ENCODE measurements at places on chromosomes 16 and 17. TPM values are rescaled to one million over a fixed set of nuclear protein-coding genes. Genes with fewer than 3 reads are reported as not detected.
A peak's percentile ranks its signal among the peaks of the same experiment; 100 is the strongest.

- DNase-seq = no peak
These were observed 82.3 kb downstream of the GNAO1 start for GRCh38 chr16:56273615-56274014.

GRCh38 chr16:63200940-63201339, 1164.7 kb upstream of the CDH8 start:
- no peak for DNase-seq

DNA sequence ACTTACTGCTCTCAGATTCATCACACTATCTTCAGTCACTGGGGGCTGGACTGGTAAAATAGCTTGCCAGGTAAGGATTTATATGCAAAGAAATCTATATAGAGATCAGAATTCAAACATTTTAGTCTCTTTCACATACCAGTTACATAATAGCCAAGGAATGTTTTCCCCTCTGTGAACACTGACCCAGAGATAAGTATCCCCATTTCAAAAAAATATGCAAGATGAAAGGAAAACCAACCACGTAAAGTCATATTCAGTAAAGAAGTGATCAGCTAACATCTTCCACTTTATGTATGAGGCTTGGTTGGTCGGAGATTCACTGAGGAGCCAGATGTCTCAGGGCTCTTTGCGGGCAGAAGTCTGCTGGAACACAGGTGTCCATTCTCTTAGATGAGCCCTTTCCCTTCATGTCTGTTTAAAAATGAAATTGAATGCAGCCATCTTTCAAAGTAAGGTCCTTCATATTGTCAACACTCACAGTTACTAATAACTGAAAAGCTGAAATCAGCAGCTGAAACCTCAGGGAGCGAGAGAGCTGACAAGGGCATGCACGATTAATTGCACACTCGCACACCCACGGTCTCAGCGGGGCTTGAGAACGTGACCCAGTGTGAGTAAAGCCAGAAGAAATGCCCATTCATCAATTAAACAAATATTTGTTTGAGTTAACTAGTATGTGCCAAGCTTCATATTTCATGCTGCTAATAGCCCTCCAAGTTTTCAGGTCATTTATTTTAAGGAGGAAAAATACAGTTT, 161.2 kb downstream of the MRTFB start:
- DNase-seq = no peak

- DNase-seq = no peak
These were observed 78.9 kb upstream of the LHX1 start for GRCh38 chr17:36858119-36859002.

The PRDM7 gene
- not detected for total RNA-seq

The HS3ST6 gene
- 0.38 TPM for total RNA-seq

The CACNG3 gene
- under 0.01 TPM for total RNA-seq

The IRX3 gene
- total RNA-seq = 0.85 TPM

- no peak for DNase-seq
These were observed 101.6 kb downstream of the MSI2 start for GRCh38 chr17:57357830-57358430.

GRCh38 chr17:28151001-28151400, 108.5 kb downstream of the NLK start:
- DNase-seq = peak; percentile 66

The SLC52A1 gene
- total RNA-seq = 0.80 TPM

DNA sequence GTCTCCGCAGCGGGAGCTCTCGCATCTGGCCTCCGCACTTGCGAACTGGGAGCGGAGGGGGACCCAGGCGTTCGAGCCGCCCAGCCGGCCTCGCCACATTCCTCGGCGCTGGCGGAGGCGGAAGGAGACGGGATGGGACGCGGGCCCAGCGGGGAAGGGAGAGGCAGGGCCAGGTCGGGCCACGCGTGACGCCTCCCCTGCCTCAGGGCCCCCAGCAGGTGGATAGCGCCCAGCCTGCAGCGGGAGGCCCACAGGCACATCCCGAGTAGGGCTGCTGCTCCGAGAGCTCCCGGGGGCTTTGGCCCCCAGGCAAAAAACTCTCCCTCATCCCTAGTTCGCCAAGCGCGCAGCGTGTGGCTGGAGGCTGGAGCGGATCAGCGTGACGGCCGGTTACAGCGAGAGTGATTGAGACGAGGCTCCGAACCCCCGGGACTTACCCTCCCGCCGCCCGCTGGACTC, 800 bp downstream of the PLEKHH3 start:
- no peak for DNase-seq

DNA sequence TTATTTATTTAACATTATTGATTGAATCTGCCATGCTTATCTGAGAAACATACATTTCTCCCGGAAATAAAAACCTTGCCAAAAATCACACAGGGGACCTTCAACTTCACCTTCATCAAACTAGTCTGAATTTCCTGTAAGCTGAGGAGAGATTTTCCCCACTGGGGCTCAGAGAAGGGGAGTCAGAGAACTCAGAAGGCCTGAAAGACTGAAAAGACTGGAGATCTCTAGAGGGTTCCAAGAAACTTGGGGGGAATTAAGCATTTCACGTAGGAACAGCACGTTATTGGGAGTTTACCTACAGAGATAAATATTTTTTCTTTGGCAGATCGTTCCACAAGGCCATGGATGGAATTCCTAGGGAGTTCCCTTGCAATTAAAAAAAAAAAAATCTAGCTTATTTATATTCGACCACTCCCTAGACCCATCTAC, 528 bp upstream of the NOL11 start:
- peak; percentile 10 for DNase-seq

GRCh38 chr17:32496395-32497073, 9.7 kb downstream of the CDK5R1 start:
- no peak for DNase-seq

GRCh38 chr17:67276075-67276474, 31.1 kb upstream of the HELZ start:
- no peak for DNase-seq

DNA sequence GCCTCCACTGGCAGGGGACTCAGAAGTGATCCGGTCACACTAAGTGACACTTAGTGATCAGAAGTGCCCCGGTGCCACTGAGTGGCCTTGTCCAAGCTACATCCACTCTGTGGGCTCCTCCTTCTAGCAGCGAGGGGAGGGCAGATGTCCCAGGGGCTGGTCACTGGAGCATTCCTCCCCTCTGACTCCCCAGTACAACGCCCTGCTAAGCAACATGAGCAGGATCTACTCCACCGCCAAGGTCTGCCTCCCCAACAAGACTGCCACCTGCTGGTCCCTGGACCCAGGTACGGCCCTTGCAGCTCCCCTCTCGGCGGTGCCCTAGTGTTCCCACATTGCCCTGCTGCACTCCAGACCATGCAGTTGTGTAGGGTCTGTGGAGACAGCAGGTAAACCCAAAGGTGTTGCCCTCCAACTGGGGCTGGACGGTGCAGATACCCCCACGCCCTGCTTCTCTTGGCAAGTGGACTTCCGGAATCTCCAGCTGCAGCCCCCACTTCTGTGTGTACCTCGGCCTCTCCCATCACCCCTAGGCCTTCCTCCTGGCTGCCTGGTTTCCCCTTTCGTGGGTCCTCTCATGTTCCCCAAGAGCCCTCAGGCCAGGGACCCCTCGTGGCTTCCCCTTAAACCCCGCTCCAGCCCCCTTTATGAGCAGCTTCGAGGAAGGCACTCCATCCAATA, 2.1 kb downstream of the ACE start:
- DNase-seq = peak; percentile 50

DNA sequence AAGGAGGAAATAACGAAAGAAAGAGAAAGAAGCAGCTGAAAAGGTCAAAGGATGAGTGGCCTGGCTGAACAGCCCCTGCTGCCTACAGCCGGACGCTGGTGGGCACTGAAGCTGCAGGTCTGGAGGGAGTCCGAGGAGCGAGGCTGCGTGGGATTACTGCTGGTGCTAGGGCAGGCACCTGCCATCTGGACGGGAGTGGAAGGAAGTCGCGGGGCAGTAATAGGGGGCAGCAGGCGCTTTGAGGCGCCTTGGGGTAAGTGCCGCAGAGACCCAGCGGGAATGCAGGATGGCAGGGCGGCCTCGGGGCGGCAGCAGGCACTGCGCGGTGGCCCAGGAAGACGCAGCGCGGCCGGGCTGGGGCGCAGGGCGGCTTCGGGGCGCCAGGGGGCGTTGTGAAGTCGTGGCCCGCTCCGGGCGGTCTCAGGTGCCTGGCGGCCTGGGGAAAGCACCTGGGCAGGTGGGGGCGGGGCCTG, 303 bp upstream of the SCNN1G start:
- DNase-seq = peak; percentile 19

- DNase-seq = no peak
These were observed 503 bp downstream of the DHX58 start for GRCh38 chr17:42111871-42112551.

- no peak for DNase-seq
These were observed 46.3 kb upstream of the DNAH17 start for GRCh38 chr17:78623541-78623940.

GRCh38 chr17:30520436-30520835, 43.2 kb downstream of the GOSR1 start:
- no peak for DNase-seq

DNA sequence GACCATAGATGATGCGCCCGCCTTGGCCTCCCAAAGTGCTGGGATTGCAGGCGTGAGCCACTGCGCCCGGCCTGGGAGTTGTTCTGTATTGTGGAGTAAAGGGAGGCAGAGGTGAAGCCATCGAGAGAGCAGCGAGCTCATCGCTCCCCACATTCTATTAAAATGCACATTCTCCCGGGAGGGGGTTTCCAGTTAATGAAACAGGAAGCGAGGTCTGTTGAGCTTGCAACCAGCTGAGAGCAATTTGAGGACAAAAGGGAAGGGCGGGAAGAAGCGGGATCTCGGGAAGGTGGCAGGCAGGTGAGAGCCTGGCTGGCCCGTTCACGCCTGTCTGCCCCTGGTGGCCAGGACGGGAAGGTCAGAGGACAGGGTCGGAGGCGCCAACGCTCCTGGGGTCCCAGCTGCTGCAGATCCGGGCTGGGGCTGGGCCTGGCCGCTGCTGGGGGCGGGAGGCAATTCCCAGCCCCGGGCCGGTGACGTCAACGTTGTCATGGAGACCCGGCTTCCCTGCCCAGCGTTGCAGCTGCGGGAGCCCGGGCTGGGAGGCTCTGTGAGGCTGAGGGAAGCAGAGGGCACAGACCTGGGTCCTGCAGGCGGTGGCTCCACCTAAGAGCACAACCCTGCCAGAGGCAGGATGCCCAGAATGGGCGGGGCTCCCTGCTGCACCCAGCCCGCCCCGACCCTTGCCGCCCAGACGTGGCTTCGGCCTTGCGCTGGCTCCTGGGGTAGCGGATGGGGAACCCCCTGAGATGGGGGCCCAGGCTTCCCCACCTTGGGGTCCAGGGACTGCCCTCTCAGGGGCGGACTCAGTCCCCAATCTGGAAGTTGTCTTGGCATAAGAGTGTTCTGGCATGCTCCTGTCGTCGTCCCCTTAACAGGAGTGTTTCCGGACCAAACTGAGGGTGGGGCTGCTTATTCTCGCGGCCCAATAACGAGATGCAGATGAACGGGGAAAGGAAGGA, 48.7 kb upstream of the PLCG2 start:
- peak; percentile 70 for DNase-seq

DNA sequence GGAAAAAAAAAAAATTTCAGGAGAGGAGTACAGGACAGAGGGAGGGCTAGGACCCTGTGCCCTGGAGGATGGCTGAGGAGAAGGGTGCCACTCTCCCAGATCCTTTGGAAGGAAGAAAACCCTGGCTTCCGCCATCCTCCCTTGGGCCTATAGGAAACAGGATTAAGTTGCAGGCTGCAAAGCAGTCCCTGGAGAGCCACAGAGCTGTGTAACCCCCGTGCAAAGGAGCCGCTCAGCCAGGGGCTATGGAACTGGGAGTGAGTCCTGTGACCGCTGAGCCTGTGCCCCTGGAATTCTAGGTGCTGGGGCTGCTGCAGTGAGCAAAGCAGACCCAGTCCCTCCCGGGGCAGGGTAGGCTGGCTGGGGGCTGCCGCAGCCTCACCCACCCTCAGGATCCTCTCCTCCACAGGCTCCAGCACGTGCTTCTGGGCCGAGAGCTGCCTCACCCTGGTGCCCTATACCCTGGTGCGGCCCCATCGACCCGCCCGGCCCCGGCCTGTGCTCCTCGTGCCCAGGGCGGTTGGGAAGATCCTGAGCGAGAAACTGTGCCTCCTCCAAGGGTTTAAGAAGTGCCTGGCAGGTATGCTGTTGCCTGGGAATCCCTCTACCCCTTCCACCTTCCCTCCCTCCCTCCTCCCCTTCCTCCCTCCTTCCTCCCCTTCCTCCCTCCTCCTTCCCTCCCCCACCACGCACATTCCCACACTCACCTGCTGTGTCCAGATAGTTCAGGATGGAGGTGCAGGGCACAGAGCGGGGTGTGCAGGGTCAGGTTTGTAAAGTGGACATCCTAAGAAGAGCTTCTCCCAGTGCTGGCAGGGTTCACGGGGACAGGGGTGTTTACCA, 15.3 kb downstream of the SGSH start:
- no peak for DNase-seq

GRCh38 chr17:66776999-66777688, 57.8 kb upstream of the CACNG5 start:
- no peak for DNase-seq

- no peak for DNase-seq
These were observed 23.7 kb downstream of the ARHGAP23 start for GRCh38 chr17:38451840-38452529.

The HIRIP3 gene
- total RNA-seq = 19.9 TPM

DNA sequence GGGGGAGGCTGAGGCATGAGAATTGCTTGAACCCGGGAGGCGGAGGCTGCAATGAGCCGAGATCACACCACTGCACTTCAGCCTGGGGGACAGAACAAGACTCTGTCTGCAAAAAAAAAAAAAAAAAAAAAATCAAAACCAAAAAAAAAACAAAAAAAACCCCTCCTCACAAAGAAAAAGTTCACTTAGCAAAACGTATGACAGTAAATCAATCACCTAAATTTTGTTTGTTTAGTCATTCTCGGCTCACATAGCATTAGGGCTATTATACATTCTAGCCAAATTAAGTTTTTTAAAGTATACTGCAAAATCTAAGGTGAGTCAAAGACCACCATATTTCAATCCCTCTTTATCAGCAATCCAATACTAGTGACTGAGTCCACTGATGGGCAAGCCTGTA, 5.7 kb downstream of the ZNF652 start:
- no peak for DNase-seq

The RGS11 gene
- not detected for total RNA-seq

GRCh38 chr17:5297245-5297644, 15.2 kb downstream of the RABEP1 start:
- DNase-seq = no peak

DNA sequence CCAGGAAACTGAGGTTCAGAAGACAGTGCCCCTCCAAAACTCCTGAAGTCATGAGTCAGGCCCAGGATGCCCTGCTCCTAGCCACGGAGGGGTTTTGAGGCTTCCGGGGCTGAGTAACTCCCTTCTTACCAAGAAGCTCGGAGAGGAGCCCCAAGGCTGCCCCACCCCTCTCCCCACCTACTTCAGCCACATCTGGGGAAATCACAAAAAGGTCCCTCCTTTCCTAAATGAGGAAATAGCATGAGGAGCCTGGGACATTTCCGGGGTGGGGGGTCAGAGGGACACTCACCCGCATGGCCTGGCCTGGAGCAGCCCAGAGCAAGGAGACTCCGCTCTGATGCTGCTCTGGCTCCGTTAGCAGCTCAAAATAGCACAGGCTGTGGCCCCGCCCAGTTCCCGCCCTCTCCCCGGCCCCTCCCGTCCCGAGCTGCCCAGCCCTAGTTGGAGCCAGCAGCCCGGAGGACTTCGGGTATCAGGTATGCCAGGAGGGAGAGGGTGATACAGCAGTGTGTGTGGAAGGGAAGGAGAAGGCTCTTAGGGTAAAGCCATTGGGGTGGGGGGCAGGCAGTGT, 40.1 kb downstream of the MYO18A start:
- no peak for DNase-seq
